ENCODE measurements at places on chromosomes 7 and 10.

DNA sequence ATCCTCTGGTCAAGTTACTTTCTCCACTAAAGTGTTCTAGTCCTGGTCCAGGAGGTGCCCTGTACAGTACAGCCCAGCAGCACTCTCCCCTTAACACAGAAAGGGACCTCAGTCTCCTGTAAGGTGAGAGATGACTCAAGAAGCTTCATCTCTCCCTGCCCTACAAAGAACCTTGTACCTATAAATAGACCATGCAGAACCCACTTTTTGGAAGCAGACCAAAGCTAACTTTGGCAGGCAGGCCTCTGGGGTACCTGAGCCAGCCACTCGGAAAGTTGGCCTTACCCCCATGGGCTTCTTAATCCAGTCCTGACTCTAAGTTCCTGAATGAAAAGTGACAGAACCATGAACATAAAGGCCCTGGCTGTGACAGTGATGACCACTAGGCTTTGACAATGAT lies 454.8 kb downstream of the KCNMA1 start:
- DNase-seq = no peak

GRCh38 chr7:6447581-6448199 lies at the start of gene DAGLB:
DAGLB (minus strand) TSS chr7:6447954; CDS start chr7:6447842, 112 bp downstream.
- DNase-seq = peak; percentile 84

- no peak for DNase-seq
These were observed 216.1 kb downstream of the GLRX3 start for GRCh38 chr10:130352291-130352645.

DNA sequence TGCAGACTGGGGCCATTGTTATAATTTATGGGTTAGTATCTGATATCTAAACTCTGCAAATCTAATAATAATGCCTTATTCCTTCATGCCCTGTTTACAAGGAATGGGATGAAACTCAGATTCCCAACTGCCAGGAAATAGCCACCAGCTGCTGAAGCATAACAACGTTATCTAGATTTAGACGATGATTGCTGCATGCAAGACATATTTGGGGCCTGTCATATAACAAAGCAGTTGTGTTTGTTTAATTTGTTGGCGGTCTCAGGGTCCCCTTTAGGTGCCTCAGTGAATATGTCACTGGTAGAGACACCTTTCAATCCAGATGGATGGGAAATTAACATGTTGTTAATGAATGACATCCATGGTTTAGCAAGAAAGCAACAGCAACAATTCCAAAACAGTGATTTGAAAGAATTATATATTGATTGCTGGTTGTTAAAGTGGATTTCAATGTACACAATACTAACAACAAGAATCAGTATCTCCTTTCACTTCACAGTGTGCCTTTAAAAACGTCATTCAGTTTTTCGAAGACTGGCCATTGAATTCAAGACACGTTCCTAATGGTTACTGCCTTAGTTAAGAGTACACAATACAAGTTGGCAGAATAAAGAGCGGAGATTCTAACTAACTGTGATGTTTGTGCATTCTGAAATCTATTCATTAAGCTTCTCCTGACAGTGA lies 860.6 kb upstream of the CELF2 start:
- DNase-seq = no peak

DNA sequence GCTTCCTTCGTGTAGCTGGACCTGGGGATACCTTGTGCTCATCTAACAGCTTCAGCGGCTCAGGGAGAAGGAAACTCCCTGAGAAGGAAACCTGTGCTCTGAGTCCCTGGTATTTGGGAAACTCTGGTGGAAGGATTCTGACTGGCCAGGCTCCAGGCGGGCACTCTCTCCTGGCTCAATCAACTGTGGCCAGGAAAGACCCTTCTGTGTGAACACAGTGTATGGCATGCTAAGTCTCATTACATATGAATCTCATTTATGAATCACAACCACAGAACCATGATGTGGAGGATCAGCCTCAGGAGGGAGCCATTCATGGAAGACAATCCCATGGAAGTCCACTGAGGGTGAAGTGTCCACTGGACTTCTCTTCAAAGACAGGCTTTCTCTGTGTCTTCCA lies 20.9 kb downstream of the NPS start:
- DNase-seq = no peak

DNA sequence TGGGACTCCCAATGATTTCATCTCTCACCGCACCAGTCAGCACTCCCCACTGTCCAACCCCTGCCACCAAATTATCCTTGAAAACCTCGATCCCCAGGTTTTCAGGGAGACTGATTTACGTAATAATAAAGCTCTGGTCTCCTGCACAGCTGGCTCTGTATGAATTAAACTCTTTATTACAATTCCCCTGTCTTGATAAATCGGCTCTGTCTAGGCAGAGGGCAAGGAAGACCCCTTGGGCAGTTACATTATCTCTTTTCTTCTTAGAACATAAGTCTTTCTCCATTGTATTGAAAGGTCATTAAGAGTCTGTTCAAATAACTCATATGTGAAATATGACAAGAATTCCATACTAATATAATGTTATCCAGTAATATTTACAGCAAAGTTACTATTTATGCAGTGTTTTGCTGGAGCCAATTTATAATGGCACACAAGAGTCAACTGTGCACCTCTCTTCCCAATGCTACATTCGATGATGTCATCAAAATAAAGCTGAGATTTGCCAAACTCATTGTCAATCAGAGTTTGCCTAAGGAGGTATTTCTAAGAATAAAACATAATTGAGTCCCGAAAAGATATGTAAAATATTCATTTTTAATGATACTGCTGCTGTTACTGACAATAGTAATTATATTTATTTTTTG lies 1297.2 kb upstream of the LRRTM3 start:
- DNase-seq = no peak

- DNase-seq = no peak
These were observed 57.2 kb upstream of the LYZL2 start for GRCh38 chr10:30686708-30687107.

DNA sequence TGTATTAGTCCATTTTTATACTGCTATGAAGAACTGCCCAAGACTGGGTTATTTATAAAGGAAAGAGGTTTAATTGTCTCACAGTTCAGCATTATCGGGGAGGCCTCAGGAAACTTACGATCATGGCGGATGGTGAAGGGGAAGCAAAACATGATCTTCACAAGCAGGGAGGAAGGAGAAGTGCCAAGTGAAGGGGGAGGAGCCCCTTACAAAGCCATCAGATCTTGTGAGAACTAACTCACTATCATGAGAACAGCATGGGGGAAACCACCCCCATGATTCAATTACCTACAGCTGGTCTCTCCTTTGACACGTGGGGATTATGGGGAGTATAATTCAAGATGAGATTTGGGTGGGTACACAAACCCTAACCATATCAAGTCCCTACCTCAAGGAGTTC lies 85.4 kb downstream of the JAZF1 start:
- no peak for DNase-seq

- no peak for DNase-seq
These were observed 22.5 kb upstream of the TIAL1 start for GRCh38 chr10:119619215-119619614.

DNA sequence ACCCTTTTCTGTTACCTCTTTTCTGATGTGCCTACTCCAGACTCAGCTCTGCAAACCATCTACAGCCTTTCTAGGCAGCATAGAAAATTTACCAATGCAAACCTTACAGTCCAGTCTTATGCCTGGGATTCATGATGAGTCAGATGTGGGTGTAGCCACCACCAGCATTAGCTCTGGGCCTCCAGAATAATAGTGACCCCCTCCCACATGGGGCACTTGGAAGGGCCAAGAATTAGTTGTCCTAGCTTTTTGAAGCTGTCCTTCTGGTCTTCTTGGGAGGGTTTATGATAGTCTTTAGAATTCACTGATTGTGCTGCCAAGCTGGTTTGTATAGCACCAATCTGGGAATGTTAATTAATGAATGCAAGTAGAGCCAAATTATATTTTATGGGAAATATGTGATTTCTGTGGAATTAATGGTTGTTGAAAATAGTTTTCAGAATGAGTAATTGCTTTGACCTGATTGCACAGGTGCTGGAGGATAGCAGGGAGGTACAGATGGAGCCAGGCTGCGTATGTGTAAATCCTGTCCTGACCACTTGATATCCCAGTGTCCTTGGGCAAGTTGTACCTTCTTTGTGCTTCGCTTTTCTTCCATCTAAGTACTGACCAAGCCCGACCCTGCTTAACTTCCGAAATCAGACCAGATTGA lies 94.8 kb downstream of the CPED1 start:
- no peak for DNase-seq

DNA sequence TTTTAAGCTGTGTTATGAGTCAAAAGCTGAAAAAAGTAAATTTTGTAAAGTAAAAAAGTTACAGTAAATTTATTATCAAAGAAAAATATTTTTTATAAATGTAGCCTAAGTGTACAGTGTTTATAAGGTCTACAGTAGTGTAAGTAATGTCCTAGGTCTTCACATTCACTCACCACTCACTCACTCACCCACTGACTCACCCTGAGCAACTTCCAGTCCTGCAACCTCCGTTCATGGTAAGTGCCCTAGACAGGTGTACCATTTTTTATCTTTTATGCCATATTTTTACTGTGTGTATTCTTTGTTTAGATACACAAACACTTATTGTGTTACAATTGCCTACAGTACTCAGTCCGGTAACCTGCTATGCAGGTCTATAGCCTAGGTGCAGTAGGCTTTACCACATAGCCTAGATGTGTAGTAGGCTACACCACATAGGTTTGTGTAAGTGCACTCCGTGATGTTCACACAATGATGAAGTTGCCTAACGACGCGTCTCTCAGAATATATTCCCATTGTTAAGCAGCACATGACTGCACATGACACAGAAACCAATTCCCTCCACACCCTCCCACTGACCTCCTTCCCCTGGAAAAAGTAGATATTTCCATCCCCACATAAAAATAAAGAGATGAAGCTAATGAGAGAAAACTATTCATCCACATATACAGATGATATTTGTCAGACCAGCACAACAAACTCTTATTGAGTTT lies 44.8 kb upstream of the FGL2 start:
- no peak for DNase-seq

GRCh38 chr10:104255311-104255981 lies 754 bp downstream of the GSTO1 start:
- DNase-seq = peak; percentile 68
